ENCODE measurements at places on chromosomes 1 and 21.
A peak's percentile ranks its signal among the peaks of the same experiment; 100 is the strongest.

- no peak for DNase-seq
Measured at GRCh38 chr1:157966031-157966537, 27.4 kb upstream of the KIRREL1 start.

GRCh38 chr1:167500283-167500860 is 18.0 kb downstream of the CD247 start:
- DNase-seq, result no peak

DNA sequence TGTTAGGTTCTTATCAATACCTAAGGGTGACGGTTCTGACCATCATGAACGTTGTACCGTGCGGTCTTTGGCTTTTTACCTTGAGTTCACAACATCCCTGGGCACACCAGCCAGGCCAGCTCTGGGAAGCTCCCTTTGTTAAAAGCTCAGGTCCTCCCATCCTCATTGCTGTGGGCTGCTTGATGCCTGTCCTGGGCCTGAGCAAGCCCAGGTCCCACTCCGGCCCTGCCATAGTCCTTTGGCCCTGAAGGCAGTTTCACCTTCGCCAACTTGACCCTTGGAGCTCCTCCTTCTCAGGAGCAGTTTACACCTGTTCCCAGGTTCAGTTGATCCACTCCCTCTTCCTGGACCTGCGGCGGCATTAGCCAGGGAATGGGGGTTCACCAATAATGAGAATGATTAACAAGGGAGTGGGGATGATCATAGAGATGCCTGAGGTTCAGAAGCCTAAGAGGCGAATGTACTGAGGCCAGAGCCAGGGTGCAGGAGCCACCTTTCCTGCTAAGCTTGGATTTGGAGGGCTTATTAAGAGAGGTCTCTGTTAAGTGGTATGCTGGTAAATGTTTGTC is 40.2 kb downstream of the DHCR24 start:
- DNase-seq, result no peak

DNA sequence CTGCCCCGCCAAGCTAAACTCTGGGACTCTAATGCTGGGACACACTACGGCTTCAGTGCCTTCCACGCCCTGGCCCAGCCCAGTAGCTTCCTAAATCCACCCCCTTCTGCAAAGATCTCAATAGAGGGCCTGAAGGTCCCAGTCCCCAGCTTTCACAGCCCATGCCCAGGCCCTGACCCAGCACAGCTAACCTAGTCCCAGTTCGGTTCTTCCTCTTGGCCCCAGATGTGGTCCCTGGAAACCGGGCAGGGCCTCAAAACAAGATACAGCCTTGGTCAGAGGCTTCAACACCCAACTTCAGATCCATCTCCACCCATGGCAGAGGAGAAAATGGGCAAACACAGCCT is 646 bp upstream of the PDZK1IP1 start:
- no peak for DNase-seq

DNA sequence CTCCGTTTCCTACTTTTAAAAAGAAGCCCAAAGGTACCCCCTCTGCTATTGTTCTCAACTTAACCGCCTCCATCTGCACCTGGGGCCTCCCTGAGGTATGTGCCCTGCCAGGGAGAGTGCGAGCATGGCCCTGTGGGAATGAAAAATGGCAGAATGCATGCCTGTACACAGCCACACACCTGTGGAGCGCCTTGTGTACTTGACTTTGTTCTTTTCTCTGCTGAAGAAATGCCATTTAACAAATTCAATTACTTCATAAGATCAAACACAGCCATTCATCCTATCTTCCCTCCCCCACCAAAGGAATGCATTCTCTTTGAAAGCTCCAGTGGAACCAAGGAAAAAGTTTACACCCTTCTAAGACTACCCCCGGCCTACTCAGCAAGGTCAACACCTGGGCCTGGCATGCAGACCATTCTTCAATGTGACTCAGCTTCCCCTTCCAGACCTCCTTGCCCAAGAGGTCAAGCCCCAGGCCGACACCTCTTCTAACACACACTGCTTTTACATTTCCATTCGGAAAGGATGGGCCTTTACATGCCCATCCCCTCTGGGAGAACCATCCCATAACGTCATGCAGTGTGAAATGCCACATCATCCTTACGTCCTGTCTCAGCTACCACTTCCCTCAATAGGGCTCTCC is 123.7 kb downstream of the SMYD2 start:
- no peak for DNase-seq

DNA sequence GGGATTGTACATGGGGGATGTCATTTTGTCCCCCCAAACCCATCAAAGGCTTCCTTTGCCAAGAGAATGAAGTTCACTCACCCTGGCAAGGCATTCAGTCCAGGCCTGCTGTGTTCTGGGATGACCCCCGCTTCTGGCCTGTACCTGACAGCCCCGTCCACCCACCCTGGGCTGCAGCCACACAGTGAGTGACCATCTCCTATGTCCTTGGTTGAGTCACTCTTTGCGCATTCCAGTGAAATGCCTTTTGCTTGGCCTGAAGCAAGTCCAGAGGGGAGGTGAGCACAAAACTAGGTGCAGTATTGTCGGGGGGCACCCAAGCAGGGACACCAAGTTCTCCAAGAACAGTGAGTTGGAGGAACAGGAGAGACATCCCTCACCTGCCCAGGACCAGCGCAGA is 10.2 kb downstream of the TMPRSS3 start:
- DNase-seq, result no peak

- DNase-seq, result peak; percentile 46
Measured at GRCh38 chr1:202144402-202145067, at the start of gene ARL8A. Gene ARL8A (minus strand): TSS chr1:202144737. CDS start chr1:202144572, 165 bp downstream.

- DNase-seq, result no peak
Measured at GRCh38 chr1:202613571-202613970, 96.7 kb downstream of the SYT2 start.

All from Kasumi-1 (cell line).